ENCODE measurements at places on chromosomes 4 and X.

GRCh38 chr4:27154706-27155105 lies 294.1 kb downstream of the STIM2 start:
- DNase-seq: no peak

DNA sequence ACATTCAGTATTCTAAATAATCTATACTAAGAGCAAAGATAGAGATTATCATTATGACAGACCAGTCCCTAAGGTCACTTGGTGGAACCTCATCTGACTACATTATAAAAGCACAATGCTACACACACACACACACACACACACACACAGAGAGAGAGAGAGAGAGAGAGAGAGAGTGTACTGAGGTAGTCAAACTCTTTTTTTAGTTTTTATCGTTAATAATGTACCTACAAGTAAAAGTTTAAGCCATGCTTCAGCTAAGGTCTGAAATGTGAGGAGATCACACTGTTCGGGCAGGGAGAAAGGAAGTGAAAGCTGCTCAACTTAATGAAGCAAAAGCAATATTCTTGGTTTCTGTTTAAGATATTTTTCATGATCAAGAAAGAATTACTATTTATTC lies 75.8 kb upstream of the CCDC160 start:
- no peak for DNase-seq

DNA sequence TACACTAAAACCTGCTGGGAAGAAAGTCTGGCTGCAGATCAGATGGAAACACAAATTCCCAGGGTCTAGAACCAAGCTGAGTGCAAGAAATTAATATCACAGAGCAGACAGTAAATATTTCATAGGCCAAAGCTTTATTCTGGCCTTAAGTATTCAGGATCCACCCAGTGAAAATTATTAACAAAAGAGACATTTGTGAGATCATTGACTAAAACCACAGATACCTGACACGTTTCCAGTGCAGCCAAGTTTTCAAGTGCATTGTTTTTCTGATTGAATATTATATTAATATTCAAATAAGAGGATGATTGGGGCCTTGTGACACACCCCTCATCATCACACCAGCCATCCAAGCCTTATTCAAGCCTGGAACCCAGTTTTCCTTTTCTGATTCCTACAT lies 10.3 kb downstream of the ELOVL6 start:
- DNase-seq: no peak

- DNase-seq: no peak
Measured at GRCh38 chr4:9901257-9901656, 119.8 kb downstream of the DRD5 start.

GRCh38 chr4:188986271-188986689 lies 847.0 kb downstream of the TRIML1 start:
- no peak for DNase-seq

DNA sequence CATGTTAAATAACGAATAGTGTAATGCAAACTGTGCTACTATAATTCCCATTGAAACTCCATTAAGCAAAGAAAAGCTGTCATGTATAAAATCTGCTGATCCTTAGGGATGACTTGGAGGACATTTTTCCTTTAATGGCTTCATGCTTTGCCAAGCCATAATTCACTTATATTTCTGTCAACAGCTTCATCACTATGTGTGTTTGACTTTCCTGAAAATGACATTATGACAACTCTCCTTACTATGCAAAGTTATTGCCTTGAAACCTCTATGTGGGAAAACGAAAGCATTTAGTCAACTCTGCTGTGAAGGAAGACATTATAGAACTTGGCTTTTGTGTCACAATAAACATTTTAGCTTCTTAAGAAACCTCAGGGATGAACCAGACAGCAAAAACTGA lies 210.5 kb downstream of the GRXCR1 start:
- DNase-seq: no peak

DNA sequence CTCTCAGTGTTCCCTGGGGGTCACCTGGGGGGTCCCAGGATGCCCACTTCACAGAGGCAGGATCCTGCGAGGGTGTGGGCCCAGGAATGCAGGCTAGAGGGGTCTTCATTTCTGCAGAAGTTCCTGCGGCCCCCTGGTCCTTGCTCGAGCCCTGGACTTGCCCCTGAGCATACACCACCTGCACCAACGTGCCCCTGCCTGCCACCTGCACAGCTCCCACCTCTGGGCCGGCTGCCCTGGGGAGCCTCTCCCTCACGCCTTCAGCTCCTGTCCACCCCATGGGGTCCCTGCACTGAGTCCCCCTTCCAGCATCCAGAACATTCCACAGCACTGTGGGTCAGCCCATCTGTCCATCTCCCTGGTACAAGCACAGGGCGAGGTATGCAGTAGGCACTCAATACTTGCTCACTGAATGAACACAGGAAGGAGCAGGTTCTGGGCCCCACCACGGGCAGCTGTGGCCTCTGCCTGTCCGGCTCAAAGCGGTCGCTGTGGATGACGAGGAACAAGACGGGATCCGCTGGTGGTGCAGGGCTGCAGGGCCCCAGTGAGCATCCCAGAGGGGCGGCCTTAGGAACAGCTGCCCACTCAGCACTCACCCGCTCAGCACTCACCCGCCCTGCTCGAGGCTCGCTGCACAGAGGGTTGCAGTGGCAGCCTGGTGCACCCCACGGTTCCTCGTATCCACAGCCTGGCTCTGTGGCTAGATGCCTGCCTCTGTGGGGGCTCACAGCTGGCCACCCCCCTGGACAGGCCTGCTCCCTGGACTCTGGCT lies 70.5 kb upstream of the MXD4 start:
- no peak for DNase-seq

GRCh38 chrX:113726898-113727297 lies 857.0 kb upstream of the HTR2C start:
- no peak for DNase-seq

DNA sequence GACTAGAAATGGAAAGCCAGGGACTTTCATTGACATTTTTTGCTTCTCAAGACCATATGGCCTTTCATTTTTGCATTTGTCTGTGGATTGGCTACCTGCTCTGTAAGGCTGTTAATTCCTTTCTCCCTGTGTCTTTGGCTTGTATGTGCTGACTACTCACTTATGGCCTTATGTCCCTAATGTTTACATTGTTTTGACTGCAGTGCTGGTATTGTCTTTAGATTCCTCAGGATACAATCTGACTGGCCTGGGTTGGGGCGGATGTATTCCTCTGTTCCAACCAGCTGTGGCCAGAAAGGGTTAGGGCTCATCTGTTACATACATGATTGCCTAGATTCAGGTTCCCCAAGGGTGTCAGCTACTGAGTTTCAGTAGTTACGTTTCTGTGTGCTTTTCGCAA lies 108.1 kb downstream of the RAPGEF2 start:
- DNase-seq: no peak

DNA sequence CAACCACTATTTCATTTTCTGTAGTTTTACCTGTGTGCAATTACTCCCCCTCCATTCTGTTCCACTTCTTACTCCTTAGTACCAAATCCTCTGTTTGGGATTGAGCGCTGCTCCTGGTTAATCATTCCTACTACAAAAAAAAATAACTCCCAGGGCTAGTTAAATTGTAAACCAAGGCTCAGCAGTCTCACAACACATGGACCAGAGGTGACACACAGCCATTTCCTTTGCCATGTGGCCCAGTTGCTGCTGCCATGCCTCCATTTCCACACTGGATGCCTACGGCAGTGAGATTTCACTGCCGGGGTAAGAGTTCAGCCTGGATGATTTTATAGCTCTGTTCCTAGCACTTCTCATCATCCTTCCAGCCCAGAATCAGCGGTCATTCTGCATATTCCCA lies 107.2 kb downstream of the AKAP4 start:
- DNase-seq: no peak

DNA sequence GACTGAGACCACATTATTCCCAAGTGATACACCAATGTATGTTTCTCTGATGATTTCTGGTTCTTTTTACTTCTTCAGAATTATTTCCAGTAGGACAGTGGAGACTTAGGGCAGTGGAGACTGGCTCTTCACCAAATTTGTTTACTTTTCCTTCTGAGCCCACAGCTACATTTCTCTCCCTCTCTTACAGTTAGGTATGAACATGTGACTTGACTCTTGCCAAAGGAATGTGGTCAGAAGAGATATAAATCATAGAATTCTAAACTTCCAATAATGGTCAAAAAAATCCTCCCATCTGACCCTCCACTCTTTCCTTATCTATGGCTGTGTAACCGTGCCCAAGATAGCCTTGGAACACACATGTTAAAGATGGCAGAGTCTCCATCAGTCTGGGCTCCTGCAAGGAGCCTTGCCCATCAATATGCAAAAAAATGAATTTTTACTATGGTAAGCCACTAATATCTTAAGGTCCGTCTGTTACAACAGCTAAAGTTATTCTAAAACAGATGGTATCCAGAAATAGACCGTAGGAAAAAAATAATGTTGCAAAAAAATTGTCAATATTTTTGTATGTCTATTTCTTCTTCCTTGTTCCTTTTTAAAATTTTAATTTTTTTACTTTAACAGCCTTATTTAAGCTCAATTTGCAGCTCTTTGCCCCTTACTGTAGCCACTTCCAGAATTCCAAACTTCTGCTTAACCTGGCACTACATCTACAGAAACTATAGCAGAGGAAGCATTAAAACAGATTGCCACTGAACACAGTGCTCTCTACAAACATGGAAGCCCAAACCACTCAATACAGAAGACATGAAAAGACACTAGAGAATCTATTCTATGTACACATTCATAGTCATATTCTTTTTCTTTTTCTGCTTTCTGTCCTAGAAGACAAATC lies 260.7 kb downstream of the COL25A1 start:
- no peak for DNase-seq

- DNase-seq: peak; percentile 22
Measured at GRCh38 chr4:142404191-142404611, 441.9 kb downstream of the INPP4B start.

- DNase-seq: no peak
Measured at GRCh38 chrX:110258552-110258951, 59.3 kb downstream of the AMMECR1 start.

GRCh38 chr4:39613093-39613656 lies 25.5 kb downstream of the SMIM14 start:
- no peak for DNase-seq

DNA sequence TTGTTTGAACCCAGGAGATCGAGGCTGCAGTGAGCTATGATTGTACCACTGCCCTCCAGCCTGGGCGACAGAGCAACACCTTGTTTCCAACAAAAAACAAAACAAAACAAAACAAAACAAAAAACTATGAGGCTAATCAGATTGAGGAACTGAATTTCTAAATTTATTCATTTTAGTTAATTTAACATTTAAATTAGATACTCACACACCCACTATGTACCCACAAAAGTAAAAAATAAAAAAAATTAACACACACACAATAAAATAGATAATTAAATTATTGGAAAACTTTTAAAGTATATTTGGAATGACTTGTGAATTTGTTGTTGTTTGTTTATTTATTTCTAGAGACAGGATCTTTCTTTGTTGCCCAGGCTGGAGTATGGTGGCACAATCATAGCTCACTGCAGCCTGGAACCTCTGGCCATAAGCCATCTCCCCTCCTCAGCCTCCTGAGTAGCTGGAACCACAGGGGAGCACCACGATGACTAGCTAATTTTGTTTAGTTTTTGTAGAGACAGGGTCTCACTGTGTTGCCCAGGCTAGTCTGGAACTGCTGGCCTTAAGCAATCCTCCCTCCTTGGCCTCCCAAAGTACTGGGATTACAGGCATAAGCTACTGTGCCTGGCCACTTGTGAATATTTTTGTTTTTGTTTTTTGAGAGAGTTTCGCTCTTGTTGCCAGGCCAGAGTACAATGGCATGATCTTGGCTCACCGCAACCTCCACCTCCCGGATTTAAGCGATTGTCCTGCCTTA lies 9.8 kb upstream of the ZNF157 start:
- DNase-seq: no peak

DNA sequence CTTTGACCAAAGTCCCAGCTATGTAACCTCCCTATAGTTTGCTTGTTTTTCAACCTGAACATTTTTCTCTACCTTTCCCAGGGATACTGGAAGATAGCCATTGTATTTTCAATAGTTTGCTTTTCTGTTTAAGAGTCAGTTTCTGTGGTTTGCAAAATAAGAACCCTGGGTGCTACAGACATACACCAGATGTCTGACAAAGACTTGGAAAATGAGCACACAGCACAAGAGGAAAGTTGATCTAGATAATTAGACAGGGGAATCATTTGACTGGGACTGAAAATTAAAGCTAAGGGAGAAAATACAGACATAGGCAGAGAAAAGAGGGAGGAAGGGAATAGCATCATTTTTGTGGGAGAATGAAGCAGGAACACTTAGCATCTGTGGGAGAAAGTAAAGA lies 218.3 kb upstream of the CNKSR2 start:
- no peak for DNase-seq

- DNase-seq: no peak
Measured at GRCh38 chr4:120903419-120903818, 19.1 kb downstream of the PRDM5 start.

DNA sequence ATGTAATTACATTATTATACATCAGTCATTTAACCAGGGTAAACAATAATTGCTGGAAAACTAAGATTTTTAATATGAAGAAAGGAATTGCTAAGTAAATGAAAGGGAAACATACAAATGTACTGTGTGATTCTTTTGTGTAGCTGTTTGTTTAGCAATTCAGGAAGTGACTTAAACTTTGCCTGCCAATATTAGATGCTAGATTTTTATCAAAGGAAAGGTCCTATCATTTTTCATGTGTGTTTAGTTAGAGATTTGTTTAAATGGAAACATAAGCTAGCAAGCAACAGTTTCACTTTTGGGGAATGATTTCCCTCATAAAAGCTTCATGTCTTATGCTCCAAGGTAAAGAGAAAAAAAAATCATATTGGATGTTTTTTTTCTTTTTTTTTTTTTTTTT lies 95.1 kb upstream of the LIMCH1 start:
- no peak for DNase-seq

DNA sequence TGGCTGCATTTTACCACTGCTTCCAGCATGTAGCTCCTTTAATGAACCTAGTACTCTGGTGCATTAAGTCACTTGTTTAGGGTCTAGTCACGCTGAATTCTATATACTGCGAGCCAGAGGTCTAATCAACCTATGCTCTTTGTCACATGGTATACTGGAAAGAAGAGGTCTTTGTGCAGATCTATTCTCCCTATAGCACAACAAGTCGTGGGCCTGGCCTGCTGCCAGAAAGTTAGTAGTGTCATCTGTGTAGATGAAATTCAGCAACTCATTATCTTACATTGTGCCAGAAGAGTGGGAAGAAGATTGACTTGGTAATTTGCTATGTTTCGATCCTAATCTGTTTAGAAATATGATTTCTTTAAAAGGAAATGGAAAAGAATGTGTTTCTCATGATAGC lies 80.8 kb downstream of the AWAT2 start:
- DNase-seq: no peak

- DNase-seq: no peak
Measured at GRCh38 chr4:100063355-100063754, 113.3 kb upstream of the H2AZ1 start.

DNA sequence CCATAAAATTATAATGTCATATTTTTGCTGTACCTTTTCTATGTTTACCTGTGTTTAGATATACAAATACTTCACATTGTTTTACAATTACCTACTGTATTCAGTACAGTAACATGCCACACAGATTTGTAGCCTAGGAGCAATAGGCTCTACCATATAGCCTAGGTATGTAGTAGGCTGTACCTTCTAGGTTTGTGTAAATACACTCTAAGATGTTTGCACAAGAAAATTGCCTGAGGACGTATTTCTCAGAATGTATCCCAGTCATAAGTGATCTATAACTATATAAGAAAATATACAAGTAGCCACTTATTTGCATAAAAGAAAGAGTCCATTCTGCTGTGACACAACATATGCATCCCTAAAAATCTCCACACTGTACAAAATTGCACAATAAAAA lies 36.3 kb upstream of the SCML1 start:
- DNase-seq: no peak

GRCh38 chr4:26179316-26179760 lies 141.5 kb upstream of the RBPJ start:
- DNase-seq: no peak

Measured in CD4-positive, alpha-beta T cell treated with Interleukin-17A for 4 hours (primary cell).